Activated CD4-positive, alpha-beta T cell treated with anti-CD3 and anti-CD28 coated beads, Interleukin-2, amount 10 ng/mL, durations not matched to agents 24 days and 14 days (primary cell): ENCODE measurements at places on chromosomes 7 and 10.
A peak's percentile ranks its signal among the peaks of the same experiment; 100 is the strongest.

- H3K27ac ChIP-seq, result peak overlapping the region; percentile 68
- H3K4me1 ChIP-seq, result peaks cover 13% of the 10 kb centered on the region
- no peaks in the 10 kb centered on the region for H3K27me3 ChIP-seq
These were observed 284.9 kb upstream of the SEMA3D start for GRCh38 chr7:85471740-85472139.

- H3K27ac ChIP-seq, result no peak overlapping the region
- no peak for DNase-seq
- H3K36me3 ChIP-seq, result no peaks in the 10 kb centered on the region
- H3K27me3 ChIP-seq, result peaks cover 60% of the 10 kb centered on the region
- no peak overlapping the region for H3K4me3 ChIP-seq
- H3K4me1 ChIP-seq, result peaks cover 4% of the 10 kb centered on the region
These were observed 129.9 kb downstream of the KBTBD2 start for GRCh38 chr7:32761451-32762205.

DNA sequence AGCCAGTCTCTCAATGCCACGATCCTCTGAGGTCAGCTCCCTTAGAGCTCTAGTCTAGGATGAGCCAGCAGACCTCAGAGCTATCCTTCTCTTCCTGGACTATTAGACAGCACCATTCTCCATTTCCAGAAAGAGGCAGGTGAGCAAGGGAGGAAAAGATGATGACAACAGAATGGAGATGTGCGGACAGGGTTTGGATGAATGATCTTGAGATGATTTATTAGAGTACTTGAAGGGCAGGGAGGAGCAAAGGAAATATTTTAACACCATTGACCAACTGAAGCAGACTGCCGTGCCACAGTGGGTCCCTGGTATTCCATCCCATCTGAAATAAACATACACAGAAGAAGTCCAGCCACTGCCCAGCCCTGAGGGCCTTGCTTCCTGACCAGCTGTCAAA is 94.3 kb downstream of the CFAP58 start:
- H3K4me1 ChIP-seq, result no peaks in the 10 kb centered on the region
- H3K4me3 ChIP-seq, result no peak overlapping the region
- no peaks in the 10 kb centered on the region for H3K36me3 ChIP-seq
- peaks cover 18% of the 10 kb centered on the region for H3K27me3 ChIP-seq
- no peak overlapping the region for H3K27ac ChIP-seq
- peak; percentile 40 for DNase-seq

DNA sequence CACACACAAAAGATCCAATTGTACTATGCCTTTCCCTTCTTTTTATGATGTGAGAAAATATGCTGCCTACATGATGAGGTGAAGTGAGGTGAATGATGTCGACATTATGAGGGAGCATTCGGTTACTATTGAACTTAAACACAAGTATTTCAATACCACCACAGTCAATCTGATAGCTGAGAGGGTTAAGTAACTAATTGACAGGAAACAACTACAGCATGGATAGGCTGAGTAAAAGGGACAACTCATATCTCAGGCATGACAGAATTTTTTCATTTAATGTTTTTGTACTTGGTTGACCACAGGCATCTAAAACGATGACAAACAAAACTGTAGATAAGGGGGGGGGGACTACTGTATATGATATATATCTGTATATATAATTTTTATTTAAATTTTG is 488.9 kb downstream of the SH2D4B start:
- no peak overlapping the region for H3K27ac ChIP-seq
- H3K27me3 ChIP-seq, result no peaks in the 10 kb centered on the region
- H3K4me1 ChIP-seq, result no peaks in the 10 kb centered on the region
- no peaks in the 10 kb centered on the region for H3K36me3 ChIP-seq
- H3K4me3 ChIP-seq, result no peak overlapping the region

- H3K36me3 ChIP-seq, result no peaks in the 10 kb centered on the region
- H3K27me3 ChIP-seq, result no peaks in the 10 kb centered on the region
- no peak for DNase-seq
- no peaks in the 10 kb centered on the region for H3K4me1 ChIP-seq
- H3K27ac ChIP-seq, result no peak overlapping the region
These were observed 351.2 kb downstream of the DGKB start for GRCh38 chr7:14551310-14551709.

DNA sequence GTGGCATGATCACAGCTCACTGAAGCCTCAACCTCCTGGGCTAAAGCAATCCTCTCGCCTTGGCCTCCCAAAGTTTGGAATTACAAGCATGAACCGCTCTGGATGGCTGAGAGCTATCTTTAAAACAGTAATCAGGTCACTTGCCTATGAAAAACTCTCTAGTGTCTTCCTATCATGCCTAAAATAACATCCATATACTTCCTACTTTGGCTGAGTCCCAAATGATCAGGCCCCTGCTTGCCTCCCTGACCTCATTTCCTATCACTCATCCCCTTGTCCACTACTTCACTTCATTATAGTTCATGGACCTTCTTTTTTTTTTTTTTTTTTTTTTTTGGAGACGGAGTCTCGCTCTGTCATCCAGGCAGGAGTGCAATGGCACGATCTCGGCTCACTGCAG is 28.0 kb downstream of the SEPTIN7 start:
- DNase-seq, result no peak
- no peak overlapping the region for H3K27ac ChIP-seq
- peaks cover 26% of the 10 kb centered on the region for H3K4me1 ChIP-seq
- no peaks in the 10 kb centered on the region for H3K27me3 ChIP-seq
- H3K4me3 ChIP-seq, result no peak overlapping the region

DNA sequence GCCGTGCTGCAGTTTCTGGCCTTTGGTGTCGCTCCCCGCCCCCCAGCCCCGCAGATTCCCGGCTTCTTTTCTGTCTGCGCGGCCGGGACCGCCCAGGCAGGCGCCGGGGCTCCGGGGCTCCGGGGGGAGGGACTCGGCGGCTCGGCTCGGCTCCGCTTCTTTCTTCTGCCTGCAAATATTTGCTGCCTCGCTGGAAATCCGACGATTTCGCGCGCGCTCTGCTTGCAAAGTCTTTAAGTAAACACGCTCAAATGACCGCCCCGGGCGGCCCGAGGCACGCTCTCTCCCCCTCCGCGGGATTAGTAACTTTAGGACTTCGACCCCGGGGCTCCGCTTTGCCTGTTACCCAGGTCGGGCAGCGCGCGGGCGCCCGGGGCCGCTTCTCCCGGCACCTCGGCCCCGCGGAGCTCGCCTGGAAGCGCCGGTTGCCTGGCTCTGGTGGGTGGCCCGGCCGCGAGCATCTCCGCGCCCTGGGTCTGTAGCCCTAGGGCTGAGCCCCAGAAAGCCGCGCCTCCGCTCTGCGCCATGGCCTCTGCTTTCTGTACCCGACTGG is 3.9 kb upstream of the GATA3 start:
- H3K4me1 ChIP-seq, result peaks cover 28% of the 10 kb centered on the region

DNA sequence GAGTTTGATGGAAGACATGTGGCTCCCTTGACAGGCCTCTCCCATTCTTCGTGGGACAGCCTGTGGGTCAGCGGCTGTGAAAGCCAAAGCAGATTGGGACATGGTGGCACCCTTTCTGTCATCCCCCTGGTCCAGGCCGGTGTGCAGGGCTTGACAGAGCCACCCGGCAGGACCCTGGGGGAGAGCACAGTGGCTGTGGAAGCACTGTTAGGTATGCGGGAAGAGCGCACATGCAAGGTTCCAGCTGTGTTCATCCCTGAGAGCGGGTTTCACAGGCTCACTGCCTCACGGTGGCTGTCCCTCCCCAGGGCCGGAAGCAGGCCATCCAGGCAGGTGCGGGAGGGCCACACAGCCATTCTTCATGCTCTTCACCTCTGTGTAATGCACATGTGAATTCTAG is 29.8 kb downstream of the SHH start:
- H3K4me3 ChIP-seq, result no peak overlapping the region
- no peaks in the 10 kb centered on the region for H3K4me1 ChIP-seq
- H3K27me3 ChIP-seq, result peaks cover 10% of the 10 kb centered on the region
- H3K36me3 ChIP-seq, result peaks cover 25% of the 10 kb centered on the region
- no peak for DNase-seq

- no peak overlapping the region for H3K27ac ChIP-seq
- H3K4me3 ChIP-seq, result no peak overlapping the region
- H3K4me1 ChIP-seq, result no peaks in the 10 kb centered on the region
- DNase-seq, result no peak
- no peaks in the 10 kb centered on the region for H3K36me3 ChIP-seq
These were observed 177.7 kb downstream of the GLI3 start for GRCh38 chr7:42059275-42059674.

DNA sequence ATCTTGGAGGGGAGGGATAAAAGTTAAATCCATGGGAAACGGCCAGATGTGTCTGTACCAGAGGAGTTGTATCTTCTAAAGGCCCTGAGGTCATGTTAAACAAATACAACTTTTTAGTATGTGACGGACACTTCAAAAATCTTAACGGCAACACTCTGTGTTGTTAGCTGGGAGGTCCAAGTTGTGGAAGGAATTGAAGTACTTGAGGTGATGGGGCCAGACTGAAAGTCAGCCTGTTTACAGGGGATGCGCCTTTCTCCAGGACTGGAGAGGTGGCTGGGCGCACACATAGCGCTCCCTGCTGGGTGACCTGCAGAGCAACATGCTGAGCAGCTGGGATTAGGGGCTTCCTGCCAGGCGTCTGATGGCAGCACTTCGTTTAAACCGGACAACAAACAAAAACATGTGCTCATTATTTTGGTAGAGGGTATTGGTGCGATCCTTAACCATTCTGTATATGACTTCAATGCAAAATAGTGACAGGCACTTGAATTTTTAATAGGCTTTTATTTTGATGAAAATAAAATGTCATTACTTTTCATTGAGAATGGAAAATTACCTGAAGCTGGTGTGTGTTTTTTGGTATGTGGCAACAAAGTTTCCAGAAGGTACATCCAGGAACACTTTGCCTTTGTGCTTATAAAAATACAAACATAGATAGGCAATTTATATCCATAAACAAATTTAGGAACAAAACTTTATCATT is 198.2 kb downstream of the MLLT10 start:
- no peak overlapping the region for H3K4me3 ChIP-seq
- H3K4me1 ChIP-seq, result peaks cover 23% of the 10 kb centered on the region
- H3K27me3 ChIP-seq, result no peaks in the 10 kb centered on the region
- peak; percentile 84 for DNase-seq
- H3K36me3 ChIP-seq, result peaks cover 33% of the 10 kb centered on the region

DNA sequence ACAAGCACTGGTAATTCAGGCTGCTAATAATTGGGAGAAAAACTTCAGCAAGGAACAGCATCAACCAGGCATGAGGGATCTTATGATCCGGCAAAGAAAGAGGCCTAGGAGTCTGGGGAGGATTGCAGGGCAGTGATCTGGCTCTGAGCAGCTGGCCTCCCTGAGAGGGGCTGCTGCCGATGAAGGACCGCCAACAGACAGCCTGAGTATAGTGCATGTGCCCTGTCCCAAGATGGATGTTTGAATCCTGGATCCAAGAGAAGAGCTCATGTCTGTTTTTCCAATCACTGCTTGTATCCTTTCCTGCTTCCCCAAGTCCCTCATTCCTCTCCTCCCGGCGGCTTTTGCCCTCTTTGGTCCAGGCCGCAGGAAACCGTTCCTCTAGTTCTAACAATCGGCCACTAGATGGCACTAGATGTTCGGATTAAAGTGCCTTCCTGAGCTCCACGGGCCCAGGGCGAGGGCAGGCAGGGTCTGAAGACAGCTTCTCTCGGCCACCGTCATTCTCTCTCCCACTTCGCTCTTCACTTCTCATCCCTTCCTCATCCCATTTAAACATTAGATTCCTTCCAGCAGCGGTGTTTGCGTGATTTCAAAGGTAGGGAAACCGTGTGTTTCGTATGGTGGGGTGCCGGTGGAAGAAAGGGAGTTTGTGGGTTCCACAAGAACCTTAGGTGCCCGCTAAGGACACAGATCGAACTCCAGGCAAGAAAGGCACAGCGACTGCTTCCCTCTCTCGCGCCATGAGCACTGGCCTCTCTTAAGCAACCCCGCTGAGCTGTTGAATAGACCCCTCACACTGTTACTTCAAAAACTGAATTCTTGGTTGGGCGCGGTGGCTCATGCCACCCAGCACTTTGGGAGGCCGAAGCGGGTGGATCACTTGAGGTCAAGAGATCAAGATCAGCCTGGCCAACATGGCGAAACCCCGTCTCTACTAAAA is 82.4 kb downstream of the ADCYAP1R1 start:
- peak; percentile 83 for DNase-seq
- H3K4me1 ChIP-seq, result no peaks in the 10 kb centered on the region
- H3K36me3 ChIP-seq, result no peaks in the 10 kb centered on the region
- no peak overlapping the region for H3K4me3 ChIP-seq
- no peaks in the 10 kb centered on the region for H3K27me3 ChIP-seq

GRCh38 chr10:70260259-70260658 is 23.5 kb downstream of the NPFFR1 start:
- H3K36me3 ChIP-seq, result peaks cover 2% of the 10 kb centered on the region
- H3K27ac ChIP-seq, result no peak overlapping the region
- no peak for DNase-seq
- peaks cover 30% of the 10 kb centered on the region for H3K27me3 ChIP-seq
- peaks cover 8% of the 10 kb centered on the region for H3K4me1 ChIP-seq

DNA sequence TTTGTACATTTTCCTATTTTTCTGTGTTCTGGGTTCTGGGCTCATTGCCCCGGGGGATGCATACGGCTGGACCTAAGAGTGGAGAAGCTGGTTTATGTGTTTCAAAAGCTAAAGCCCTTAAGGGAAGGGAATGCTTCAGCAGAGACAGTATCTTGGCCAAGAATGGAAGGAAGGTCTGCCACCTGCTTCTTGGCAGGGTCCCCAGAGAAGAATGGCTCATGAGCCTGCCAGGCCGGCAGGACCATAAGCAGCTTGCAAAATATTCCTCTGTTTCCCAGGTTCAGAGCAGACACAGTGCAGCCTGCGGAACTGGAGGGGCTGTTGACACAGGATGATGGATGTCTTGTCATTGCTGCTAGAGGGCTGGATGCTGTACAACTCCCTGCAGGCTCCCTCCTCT is 7.8 kb upstream of the ABHD11 start:
- DNase-seq, result no peak
- H3K4me1 ChIP-seq, result no peaks in the 10 kb centered on the region
- no peaks in the 10 kb centered on the region for H3K36me3 ChIP-seq
- no peak overlapping the region for H3K4me3 ChIP-seq
- H3K27me3 ChIP-seq, result peaks cover 5% of the 10 kb centered on the region

DNA sequence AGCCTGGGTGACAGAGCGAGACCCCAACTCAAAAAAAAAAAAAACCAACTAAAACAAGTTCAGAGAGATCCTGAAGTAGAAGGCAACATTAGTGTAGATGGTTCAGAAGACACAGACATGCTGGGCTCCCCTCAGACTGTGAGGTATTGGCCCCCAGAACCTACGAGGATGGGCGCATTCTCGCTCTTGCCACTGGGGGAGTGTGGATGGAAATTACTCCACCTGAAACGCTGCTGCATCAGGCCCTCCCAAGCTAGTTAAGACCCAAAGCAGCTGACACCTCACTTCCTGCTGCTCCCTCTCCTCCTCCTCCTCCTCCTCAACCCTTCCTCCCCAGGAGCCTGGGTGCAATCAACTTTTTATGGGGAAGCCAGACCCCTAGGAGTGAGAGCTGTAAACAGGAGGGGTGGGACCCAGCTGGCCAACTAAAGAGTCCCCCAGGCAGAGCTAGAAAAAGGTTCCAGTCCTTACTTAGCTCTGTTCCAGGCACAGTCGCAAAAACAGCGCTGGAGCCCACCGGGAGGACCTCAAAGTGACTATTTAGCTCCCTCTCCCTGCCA is 7.4 kb downstream of the SH3PXD2A start:
- H3K4me3 ChIP-seq, result no peak overlapping the region
- H3K27ac ChIP-seq, result no peak overlapping the region
- peak; percentile 68 for DNase-seq

GRCh38 chr10:66564287-66564686 is 361.5 kb upstream of the LRRTM3 start:
- H3K4me3 ChIP-seq, result no peak overlapping the region
- DNase-seq, result no peak
- H3K36me3 ChIP-seq, result no peaks in the 10 kb centered on the region
- H3K4me1 ChIP-seq, result no peaks in the 10 kb centered on the region
- H3K27me3 ChIP-seq, result no peaks in the 10 kb centered on the region
- H3K27ac ChIP-seq, result no peak overlapping the region
